ENCODE measurements at places on chromosomes 5 and 9.

GRCh38 chr9:94081435-94081834, 2.8 kb upstream of the PTPDC1 start:
- no peaks in the 10 kb centered on the region for H3K27me3 ChIP-seq
- peaks cover 8% of the 10 kb centered on the region for H3K36me3 ChIP-seq
- no peak overlapping the region for H3K27ac ChIP-seq
- no peaks in the 10 kb centered on the region for H3K4me1 ChIP-seq
- H3K4me3 ChIP-seq: no peak overlapping the region
- DNase-seq: no peak

- no peaks in the 10 kb centered on the region for H3K36me3 ChIP-seq
- no peaks in the 10 kb centered on the region for H3K4me1 ChIP-seq
- no peak overlapping the region for H3K4me3 ChIP-seq
- DNase-seq: no peak
Measured at GRCh38 chr5:179123491-179124272, 63.5 kb downstream of the ZNF354C start.

- H3K27ac ChIP-seq: no peak overlapping the region
- no peak for DNase-seq
- peaks cover 16% of the 10 kb centered on the region for H3K4me1 ChIP-seq
- no peaks in the 10 kb centered on the region for H3K27me3 ChIP-seq
Measured at GRCh38 chr5:32508806-32509805, 64.6 kb upstream of the ZFR start.

- no peak for DNase-seq
- H3K4me3 ChIP-seq: no peak overlapping the region
- H3K4me1 ChIP-seq: no peaks in the 10 kb centered on the region
- no peak overlapping the region for H3K27ac ChIP-seq
Measured at GRCh38 chr5:158164296-158165047, 305.5 kb upstream of the CLINT1 start.

DNA sequence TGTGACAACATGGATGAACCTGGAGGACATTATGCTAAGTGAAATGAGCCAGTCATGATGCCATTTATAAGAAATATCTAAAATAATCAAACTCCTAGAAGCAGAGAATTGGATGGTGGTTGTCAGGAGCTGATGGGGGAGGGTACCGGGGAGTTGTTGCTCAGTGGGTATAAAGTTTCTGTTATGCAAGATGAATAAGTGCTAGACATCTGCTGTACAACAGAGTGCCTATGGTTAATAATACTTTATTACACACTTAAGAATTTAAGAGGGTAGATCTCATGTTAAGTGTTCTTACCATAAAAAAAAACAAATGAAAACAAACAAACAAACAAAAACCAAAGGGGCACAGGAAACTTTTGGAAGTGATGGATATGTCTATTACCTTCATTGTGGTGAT, 13.0 kb upstream of the CCDC69 start:
- no peak overlapping the region for H3K4me3 ChIP-seq
- DNase-seq: no peak
- no peaks in the 10 kb centered on the region for H3K27me3 ChIP-seq
- peaks cover 29% of the 10 kb centered on the region for H3K4me1 ChIP-seq
- peak overlapping the region; percentile 88 for H3K27ac ChIP-seq

DNA sequence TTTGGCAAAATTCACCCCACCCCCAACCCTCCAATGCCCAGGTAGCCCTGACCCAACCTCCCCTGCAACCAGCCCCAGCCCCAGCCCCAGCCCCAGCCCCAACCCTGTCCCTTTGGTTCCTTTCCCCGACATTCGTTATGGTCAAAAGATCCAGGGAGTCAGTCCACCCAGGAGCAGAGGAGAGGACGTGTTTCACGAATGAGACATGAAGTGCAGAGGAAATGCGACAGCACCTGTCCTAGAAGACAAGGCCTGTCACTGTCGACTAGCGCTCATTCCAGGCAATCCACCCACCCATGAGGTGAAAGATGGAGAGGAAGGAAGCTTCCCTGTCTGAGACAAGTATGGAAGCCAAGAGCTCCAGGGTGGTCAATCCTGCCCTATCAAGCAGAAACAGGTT, 485.0 kb downstream of the SPATA31A7 start:
- no peaks in the 10 kb centered on the region for H3K36me3 ChIP-seq
- H3K4me3 ChIP-seq: no peak overlapping the region
- H3K27ac ChIP-seq: no peak overlapping the region
- DNase-seq: no peak
- H3K4me1 ChIP-seq: no peaks in the 10 kb centered on the region

- no peaks in the 10 kb centered on the region for H3K27me3 ChIP-seq
- H3K4me1 ChIP-seq: no peaks in the 10 kb centered on the region
- no peak overlapping the region for H3K4me3 ChIP-seq
Measured at GRCh38 chr5:57859626-57860025, 377.0 kb upstream of the ACTBL2 start.

- no peak overlapping the region for H3K27ac ChIP-seq
- no peak overlapping the region for H3K4me3 ChIP-seq
Measured at GRCh38 chr5:16809010-16809394, 127.1 kb downstream of the MYO10 start.

GRCh38 chr9:840343-840742, 1.2 kb upstream of the DMRT1 start:
- no peak overlapping the region for H3K27ac ChIP-seq
- no peak overlapping the region for H3K4me3 ChIP-seq
- no peaks in the 10 kb centered on the region for H3K4me1 ChIP-seq
- peaks cover 50% of the 10 kb centered on the region for H3K27me3 ChIP-seq
- H3K36me3 ChIP-seq: no peaks in the 10 kb centered on the region
- DNase-seq: no peak
